ENCODE measurements at places on chromosomes 13 and 19.

GRCh38 chr13:101511766-101512165, 59.3 kb downstream of the ITGBL1 start:
- DNase-seq = no peak

DNA sequence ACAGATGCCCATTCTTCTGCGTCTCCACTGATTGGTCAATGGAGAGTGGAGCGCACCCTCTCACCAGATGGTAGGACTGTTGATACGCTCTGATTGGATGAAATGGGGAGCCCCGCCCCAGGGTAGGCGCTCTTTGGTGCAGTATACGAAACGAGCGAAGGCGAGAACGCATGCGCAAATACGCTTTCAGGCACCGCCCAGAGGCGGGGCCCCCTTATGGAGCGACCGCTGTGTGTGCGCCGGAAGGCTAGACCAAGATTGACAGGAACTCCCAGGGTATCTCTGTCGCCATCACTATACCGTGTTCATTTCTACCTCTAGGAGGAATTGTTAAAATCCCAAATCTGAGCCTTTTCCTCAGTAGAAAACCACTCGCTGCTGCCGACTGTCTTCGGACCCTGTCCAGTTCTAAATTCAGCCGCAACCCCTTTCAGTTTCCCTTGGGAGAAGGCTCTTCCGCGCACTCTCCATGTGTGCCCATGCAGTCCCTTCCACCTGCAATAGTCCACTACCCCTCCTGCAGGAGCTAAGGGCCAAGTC, 720 bp upstream of the HNRNPL start:
- no peak for DNase-seq

- peak; percentile 2 for DNase-seq
Measured at GRCh38 chr13:27830010-27830409, 37.7 kb downstream of the GSX1 start.

GRCh38 chr13:46839399-46839798, 42.4 kb upstream of the ESD start:
- no peak for DNase-seq

GRCh38 chr13:112032186-112032993, 34.6 kb upstream of the SOX1 start:
- no peak for DNase-seq

DNA sequence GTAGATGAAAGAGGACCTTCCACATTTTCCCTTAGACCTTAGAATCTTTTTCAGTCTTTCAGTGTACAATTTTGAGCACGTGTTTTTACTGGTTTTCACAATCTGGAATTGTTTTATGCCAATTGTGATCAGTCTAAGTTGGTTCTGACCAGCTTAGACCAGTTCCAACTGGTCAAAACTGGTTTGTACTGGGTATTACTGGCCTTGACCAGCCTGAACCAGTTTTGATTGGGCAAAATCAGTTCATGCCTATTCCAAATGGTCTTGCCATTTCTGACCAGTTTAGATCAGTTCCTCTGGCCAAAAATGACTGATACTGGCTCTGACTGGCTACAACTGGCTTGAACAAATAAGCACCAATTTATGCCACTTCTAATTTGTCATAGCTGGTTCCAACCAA, 36.4 kb downstream of the ZNF585A start:
- no peak for DNase-seq

- DNase-seq = no peak
Measured at GRCh38 chr19:35959968-35960320, 23.8 kb downstream of the LRFN3 start.

DNA sequence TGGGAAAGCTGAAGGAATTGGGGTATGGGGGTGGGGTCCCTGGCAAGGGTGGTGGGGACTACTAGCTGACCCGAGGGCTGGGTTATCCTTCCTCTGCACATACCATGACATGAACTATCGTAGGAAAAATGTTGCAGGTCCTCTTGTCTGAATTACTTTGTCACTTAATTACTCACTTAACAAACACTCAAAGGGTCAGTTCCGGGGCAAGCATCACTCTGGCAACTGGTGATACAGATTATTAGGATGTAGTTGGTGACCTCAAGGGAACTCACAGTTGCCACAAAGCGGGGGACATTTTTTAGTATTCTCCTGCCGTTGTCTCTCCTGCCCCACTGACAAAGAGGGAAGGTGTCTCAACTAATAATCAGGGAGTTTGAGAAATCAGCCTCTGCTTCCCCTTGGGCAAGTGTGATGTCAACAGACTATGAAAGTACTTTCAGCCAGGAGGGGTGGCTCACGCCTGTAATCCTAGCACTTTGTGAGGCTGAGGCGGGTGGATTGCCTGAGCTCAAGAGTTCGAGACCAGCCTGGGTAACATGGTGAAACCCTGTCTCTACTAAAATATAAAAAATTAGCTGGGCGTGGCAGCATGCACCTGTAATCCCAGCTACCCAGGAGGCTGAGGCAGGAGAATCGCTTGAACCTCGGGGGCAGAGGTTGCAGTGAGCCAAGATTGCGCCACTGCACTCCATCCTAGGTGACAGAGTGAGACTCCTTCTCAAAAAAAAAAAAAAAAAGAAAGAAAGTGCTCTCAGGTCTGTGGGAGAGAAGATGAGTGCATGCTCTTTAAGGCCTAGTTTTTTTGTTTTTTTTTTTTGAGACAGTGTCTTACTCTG, 10.3 kb downstream of the DNAJB1 start:
- no peak for DNase-seq
